ENCODE measurements at places on chromosomes 5 and 9. TPM values are rescaled to one million over a fixed set of nuclear protein-coding genes. Genes with fewer than 3 reads are reported as not detected.

Gene KIAA0825
- total RNA-seq: 1.1 TPM

Gene C5orf58
- not detected for total RNA-seq

Gene CSF1R
- 0.14 TPM for total RNA-seq

Gene IL4
- 4.0 TPM for total RNA-seq

Gene TLX3
- total RNA-seq: not detected

Gene NUTM2F
- not detected for total RNA-seq

Gene CCDC192
- total RNA-seq: not detected

Gene TSPAN17
- 39.8 TPM for total RNA-seq

Gene CDC20B
- total RNA-seq: 0.32 TPM

Gene PTGES
- total RNA-seq: not detected

Gene SEMA6A
- total RNA-seq: not detected

Gene DPM2
- 68.6 TPM for total RNA-seq

Gene MARCHF6
- total RNA-seq: 81.9 TPM

Gene IL17B
- total RNA-seq: not detected

Gene ANKRD20A1
- 2.3 TPM for total RNA-seq

Gene C5orf34
- 7.9 TPM for total RNA-seq

Gene OR1J1
- not detected for total RNA-seq

Gene IFNA13
- total RNA-seq: not detected

Gene FAM221B
- total RNA-seq: not detected

Gene OSMR
- total RNA-seq: not detected

Gene HEMGN
- total RNA-seq: 3.6 TPM

Gene CDH18
- total RNA-seq: not detected

Gene PLCXD3
- not detected for total RNA-seq
